ENCODE measurements at places on chromosomes 1 and 21.
A peak's percentile ranks its signal among the peaks of the same experiment; 100 is the strongest.

GRCh38 chr1:79497193-79497773 is 490.8 kb upstream of the ADGRL4 start:
- peak; percentile 39 for DNase-seq

DNA sequence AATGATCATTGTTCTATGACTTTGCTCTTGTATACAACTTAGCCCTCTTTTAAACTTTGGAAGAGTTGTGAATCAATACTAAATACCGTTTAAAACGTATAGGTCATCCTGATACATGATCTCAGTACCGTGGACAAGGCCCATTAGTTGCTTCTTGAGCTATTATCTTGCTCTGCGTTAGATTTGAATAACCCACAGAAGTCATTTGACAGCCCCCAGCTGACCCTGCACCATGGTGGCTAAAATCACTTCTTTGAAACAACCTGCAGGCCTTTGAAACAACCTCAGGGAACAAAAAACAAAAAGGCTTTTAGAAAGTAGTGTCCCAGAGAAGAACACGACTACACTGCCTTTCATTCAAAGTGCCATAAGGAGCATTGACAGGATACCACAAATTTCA is 473.0 kb upstream of the ADGRL2 start:
- DNase-seq, result no peak

GRCh38 chr1:50562106-50562505 is 138.9 kb upstream of the DMRTA2 start:
- no peak for DNase-seq

- no peak for DNase-seq
Observed at GRCh38 chr1:209059981-209060380, 523.5 kb upstream of the CAMK1G start.

DNA sequence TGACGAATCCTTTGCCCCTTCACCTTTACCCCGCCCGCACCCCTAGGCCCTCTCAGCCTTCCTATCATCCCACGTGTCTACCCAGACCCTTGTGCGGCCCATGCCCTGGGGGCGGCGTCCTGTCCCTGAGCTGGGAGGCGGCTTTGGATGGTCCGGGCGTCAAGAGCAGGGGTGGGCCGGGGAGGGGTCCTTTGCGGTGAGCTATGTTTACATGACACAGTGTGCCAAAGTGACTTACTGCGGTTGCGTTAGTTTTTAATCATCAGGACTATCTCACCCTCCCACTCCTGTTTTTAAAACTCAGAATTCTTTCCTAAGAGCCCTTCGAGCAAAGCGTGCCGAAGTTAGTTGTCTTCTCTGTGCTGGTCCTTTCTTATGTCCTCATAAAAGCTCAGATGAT is 144.6 kb downstream of the PGBD5 start:
- DNase-seq, result no peak

- no peak for DNase-seq
Observed at GRCh38 chr1:190578526-190578925, 100.9 kb upstream of the BRINP3 start.

- no peak for DNase-seq
Observed at GRCh38 chr1:61070054-61070453, 12.3 kb upstream of the NFIA start.

GRCh38 chr1:110673197-110673701 is 1.5 kb downstream of the KCNA3 start:
- no peak for DNase-seq

DNA sequence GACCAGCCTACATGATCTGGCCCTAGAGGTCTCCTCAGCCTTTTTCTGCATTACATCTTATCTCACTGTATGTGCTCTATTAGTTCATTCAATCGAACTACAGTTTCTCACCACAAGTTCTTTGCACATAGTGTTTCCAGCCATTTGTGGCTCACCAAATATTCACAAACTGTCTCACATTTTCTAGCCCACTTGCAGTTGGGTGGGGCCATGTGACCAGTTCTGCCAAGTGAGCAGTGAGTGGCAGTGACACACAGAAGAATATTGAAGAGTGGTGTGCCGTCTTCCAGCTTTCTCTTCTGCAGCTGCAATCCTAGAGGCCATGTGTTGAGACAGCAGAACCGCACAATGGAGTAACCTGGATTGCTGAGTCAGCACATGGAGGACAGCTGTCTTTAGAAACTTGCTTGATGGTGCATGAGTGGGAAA is 103.2 kb upstream of the ZNF644 start:
- no peak for DNase-seq

- peak; percentile 47 for DNase-seq
Observed at GRCh38 chr1:169108863-169109560, 2.5 kb downstream of the ATP1B1 start.

GRCh38 chr1:19973616-19974015 is 5.8 kb downstream of the PLA2G2A start:
- no peak for DNase-seq
